ENCODE measurements at places on chromosomes 6 and 20.

GRCh38 chr20:15922556-15922955, 650.7 kb downstream of the KIF16B start:
- no peak for DNase-seq

DNA sequence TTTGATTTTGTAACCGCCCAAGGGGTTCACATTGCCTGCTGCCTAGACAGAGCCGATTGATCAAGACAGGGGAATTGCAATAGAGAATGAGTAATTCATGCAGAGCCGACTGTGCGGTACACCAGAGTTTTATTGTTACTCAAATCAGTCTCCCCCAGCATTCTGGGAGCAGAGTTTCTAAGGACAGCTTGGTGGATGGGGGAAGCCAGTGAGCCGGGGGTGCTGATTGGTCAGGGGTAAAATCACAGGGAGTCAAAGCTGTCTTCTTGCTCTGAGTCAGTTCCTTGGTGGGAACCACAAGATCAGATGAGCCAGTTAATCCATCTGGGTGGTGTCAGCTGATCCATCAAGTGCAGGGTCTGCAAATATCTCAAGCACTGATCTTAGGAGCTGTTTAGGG, 60.0 kb upstream of the EZR start:
- DNase-seq: no peak

DNA sequence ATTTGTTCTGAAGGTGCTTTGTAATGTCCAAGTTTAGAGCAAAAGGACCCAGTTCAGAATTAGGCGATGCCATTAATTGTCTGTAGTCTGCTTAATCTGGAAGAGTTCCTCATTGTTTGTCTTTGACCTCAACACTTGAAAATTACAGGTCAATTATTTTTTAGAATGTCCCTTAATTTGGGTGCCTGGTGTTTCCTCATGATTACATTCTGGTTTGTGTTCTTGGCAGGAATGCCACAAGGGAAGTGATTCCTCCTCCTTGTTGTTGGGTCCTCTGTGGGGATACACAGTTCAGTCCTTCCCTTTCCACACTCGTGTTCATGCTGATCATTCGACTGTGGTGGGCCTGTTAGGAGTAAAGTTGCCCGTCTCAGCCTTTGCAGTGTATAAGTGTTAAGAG, 207.3 kb downstream of the JARID2 start:
- no peak for DNase-seq

DNA sequence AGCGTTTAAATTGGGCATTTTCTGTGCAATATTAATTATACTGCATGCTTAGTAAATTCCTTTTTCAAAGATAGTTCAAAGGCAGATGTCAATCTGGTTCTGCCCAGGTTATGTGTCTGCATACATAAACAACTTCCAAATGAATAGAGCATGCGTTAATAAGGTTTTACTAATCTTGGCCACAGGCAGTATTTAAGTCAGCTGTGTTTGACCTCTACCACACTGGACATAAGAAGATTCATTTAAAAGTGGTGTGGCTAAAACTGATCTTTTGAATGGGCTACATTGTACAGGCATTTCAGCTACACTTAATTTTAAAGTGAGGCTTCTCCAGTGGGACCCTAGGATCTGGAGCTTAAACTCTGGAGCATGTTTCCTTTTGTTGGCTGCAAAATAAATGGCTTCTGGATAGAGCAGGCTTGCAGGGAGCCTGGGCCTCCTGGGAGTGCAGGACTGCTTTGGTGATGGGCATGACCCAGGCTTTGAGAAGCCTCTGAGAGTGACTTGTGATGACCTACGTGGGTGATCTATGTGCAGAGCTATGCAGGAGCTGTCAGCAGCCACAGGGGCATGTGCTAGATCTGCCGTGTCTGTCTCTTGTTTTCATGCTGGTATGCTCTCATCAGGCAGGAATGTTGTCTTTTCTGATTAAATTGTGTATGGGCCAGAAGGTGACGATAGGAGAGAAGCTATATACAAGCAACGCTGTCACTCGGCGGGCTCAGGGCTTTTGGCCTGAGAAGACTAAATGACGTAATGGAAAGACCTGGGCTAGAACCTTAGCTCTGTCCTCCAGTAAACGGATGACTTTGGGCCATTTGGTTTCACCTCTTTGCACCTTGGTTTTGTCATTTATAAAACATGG, 331.2 kb downstream of the QKI start:
- DNase-seq: peak; percentile 37

DNA sequence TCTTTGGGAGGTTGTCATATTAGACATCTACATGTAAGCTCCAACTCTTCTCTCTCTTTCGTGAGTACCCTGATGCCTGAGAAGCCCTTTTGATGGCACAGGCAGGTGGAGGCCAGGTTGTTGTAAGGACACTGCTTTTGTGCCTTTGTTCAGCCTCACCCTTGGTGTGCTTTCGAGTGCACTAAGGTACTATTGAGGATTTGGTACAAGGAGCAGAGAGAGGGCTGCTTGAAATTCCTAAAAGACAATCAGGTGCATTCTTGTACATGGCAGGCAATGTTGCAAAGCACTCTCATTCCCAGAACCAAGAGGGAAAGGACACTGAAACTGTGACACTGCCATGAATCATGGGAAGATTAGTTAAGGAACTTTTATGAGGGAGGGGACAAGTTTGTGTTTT, 19.1 kb downstream of the BMP2 start:
- DNase-seq: no peak

DNA sequence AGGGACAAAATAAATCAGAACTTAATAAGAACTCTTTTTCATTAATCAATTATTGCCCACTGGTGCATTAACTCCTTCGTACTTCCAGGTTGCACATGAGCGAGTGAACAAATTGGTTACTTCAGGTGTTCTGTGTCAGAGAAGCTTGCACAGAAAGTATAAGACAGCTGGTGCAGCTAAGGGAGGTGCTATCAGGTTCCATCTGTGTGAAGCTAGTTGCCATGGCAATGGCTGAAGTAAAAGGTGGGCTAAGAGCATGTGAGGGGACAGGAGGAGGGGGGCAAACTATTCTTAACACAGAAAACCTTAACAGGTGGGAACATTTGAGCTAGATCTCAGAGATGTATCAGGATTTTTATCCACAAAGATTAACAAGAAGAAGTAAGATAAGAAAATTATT, 81.6 kb downstream of the MANEA start:
- no peak for DNase-seq

DNA sequence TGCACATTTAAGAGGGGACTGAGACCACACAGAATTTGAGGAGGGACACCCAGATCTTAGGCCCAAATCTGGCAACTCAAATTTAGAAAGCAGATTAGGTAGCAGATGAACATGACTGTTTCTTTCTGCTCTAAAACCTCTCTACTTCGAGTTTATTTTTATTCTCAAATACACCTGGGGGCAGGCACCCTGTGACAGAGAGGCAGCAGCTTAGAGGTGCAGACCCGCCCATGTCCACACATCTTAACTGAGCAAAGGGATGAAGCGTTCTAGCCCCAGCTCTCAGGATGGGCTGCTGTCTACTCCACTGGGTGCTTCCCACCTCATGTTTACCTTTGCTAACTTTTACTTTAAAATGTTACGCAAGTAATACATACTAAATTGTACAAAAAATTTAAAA, 125.0 kb downstream of the SLC23A2 start:
- no peak for DNase-seq

DNA sequence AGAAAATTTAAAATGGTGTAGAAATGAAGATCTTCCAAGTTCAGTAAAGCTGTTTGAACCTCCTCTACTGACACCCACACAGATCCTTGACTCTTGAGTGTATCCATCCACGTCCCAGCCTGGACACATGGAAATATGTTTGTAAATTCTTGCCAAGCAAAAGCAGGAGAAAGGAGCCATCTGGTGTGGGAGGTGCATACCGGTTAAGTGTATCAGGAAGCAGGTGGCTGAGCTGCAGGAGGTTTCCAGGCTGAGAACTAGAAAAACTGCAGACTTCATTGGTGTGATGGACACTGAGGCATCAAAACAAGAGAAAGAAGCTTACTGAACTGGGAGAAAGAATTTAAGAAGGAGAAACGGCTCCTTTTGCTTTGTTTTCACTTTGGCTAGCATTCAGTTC, 229.9 kb upstream of the GRIK2 start:
- DNase-seq: no peak

DNA sequence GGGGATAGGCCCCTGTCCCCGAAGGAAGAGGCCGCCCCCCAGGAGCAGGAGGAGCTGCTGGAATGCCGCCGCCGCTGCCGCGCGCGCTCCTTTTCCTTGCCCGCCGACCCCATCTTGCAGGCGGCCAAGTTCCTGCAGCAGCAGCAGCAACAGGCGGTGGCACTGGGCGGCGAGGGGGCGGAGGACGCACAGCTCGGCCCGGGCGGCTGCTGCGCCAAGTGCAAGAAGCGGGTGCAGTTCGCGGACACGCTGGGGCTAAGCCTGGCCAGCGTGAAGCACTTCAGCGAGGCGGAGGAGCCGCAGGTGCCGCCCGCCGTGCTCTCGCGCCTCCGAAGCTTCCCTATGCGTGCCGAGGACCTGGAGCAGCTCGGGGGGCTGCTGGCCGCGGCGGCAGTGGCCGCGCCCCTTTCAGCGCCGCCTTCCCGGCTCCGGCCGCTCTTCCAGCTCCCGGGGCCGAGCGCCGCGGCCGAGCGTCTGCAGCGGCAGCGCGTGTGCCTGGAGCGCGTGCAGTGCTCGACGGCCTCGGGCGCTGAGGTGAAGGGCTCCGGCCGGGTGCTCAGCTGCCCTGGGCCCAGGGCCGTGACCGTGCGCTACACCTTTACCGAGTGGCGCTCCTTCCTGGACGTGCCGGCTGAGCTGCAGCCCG, 630 bp downstream of the PPP1R3G start:
- DNase-seq: no peak

DNA sequence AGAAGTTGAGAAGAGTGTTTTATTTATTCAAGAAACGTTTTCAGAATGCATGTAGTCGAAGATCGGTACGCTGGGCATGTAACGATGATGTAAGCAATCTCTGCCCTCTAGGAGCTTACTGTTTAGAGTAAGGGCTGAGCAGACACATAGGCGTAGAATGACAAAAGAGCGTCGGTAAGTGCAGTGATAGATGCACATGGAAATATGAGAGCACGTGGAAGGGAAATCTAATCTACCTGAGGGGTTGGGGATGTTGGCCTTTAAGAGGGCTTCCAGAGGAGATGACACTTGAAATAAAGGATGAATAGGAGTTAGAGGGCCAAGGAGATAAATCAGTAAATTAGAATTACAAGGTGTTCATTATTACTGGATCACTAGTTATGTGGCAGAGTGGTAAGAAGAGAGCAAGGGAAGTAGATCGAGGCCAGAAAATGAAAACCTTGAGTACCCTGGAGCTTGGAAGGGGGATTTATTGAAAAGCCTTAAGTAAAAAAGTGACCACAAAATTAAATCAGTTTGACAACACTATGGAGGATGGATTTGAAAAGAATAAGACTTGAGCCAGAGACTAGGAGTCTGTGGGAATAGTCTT, 782 bp downstream of the TRMT11 start:
- no peak for DNase-seq

DNA sequence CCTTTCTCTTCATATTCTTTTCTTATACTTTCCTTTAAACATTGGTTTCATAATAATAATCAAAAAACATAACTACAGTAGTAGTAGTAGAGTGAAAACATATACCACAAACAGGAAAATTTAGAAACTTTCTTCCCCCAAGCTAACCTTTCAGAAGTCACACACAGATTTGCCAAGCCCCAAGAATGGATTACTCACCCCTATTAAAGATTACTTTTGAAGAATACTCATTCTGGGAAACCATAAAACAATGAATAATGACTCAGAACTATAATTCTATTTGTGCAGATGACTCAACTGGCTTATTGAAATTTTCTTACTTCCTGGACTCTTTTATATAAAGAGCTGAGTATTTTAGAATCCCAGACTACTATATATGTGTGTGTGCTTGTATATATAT, 119.4 kb upstream of the GJE1 start:
- DNase-seq: no peak

- no peak for DNase-seq
Observed at GRCh38 chr20:14114065-14114704, 118.9 kb downstream of the MACROD2 start.

DNA sequence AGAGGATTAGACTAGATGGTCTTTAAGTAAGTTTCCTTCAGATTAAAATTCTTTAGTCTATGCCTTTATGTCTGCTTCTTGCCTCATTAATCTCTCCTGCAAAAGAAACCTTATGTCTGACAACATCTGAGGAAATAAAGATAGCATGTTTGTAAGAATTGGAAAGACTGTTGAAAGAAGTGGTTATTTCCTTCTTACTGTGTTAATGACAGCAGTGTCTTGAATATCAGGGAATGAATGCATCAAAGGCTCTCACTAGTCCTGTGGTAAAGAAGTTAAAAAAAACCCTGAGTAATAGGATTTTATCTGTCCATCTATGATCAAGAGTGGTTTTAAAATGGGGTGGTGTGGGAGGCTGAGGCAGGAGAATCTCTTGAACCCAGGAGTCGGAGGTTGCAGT, 302.0 kb downstream of the PRL start:
- DNase-seq: no peak

- no peak for DNase-seq
Observed at GRCh38 chr20:48760403-48760983, 67.3 kb downstream of the PREX1 start.

DNA sequence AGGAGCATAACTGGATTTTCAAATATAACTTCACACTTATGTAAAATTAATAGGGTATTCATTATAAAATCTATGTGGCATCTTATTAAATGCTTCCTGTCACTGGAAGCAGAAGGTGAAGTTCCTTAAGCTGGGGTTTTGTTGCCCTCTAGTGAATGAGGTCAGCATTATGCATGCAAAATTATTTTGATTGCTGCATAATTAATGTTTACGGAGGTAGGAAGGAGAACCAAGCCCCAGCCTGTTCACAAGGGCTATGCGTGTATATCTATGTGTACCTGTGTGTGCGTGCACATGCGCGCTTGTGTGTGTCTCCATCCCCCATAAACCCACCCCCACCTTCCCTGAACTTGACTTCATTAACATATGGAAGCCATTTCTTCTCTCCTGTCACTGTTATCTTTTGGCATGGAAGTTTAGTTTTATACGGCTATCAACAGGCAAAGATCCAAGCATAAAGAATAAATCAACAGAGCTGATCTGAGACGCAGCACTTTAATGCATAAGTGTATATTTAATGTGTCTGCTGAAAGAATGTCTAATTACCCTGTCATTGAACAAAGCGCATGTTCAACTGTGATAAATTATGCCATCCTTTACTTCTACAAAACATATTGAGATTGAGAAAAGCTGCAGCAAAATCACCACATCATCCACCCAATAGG, 90.2 kb upstream of the CDH4 start:
- no peak for DNase-seq

Measured in smooth muscle cell of the brain vasculature (primary cell).